Stimulated activated CD4-positive, alpha-beta T cell treated with anti-CD3 and anti-CD28 coated beads, Interleukin-1b, Interleukin-23, amount 100 ng/mL, for 4 hours (primary cell): ENCODE measurements at places on chromosomes 4 and X.

DNA sequence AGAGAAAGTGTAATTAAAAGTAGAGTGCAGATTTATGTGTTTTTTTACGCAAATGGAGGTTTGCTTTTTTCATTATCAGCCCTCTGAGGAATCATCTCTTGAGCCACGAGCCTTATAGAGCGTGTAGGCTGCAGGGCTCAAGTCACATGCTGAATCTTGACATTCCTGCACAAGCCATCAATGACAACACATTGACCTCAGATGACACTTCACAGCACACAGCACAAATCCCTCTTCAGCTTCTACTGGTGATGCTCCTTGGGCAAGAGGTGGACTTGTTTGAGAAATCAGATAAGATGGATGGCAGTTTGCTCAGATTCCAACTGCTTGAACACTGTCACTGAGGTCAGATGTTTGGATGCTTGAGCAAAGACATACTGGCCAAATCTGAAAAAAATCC, 250.6 kb downstream of the SNCA start:
- no peak for DNase-seq

DNA sequence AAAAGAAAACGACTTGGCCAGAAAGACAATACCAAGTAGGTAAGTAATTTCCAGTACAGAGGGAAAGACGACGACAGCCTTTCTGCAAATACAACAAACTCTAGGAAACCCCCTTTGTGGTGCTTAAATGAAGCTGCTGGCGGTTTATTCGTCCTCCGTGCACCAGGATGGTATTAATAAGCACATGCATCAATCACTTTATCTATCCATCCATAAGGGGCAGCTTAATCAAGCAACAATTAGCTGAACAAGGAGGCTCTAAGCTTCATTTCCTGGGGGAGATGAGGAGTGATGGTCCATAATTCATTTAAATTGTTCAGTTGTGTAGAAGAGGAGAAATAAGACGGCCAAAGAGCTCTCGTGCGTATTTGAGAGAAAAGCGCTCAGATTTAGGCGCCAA, 26.2 kb downstream of the IRF2 start:
- DNase-seq, result no peak

DNA sequence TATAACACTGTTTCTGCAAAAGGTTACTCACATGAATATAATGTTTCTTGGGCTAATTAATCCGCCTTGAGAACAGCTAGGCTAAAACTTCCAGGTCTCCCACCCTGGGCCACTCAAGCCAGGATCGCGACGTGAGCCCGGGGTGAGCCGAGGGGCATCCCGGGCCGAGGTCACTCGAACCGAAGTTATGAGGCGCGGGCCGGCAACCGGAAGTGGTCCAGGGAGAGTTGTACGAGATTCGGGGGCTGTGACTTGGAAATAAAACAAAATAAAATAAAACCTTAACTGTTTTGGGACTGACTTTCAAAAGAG, 317 bp downstream of the CMC4 start:
- no peak for DNase-seq

DNA sequence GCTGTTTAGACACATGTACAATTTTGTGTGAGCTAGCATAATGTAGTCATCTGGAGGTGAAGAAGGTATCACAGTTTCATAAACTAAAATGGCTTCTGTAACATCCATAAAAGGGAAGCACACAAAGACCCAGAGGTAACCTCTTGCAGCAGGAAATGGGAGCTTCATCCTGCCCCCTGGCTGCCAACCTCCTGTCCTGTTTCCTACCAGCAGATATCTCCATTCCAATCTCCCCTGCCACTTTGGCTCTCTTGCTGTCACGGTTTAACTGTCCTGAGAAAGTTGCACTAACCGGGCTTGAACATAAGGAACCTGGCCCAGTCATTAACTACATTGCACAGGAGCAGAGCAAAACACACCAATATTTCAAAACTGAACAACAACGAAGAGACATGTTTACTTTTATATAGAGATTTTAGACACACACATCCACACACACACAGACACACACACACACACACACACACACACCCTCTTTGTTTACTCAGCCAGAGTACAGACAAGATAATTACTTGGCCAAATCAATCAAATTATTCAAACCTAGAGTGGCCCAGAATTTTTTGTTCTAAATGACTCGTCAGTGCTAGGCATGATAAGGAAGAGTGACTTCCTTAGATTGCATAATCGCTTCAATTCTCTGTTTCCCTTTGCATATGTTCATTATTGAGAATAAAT, 24.2 kb downstream of the MID2 start:
- no peak for DNase-seq

DNA sequence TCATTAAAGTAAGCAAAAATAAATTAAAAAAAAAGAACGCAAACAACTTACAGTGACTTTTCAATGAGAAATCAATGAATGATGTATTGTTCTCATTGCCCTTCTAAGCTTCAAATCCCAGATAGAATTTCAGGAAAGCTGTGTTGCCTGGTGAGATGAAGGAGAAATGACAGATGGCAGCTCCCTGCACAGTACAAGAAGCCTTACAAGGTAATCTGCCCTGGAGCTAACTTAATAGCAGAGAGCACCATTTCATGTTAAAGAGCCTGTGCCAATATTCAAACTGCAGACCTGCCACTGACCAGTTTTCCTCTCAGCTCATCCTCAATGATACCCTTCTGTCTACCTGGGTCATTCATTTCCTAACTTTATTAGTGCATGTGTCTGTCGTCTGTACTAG, 54.0 kb downstream of the GC start:
- no peak for DNase-seq

GRCh38 chrX:275967-276580, 5.1 kb upstream of the PLCXD1 start:
- DNase-seq, result peak; percentile 41

DNA sequence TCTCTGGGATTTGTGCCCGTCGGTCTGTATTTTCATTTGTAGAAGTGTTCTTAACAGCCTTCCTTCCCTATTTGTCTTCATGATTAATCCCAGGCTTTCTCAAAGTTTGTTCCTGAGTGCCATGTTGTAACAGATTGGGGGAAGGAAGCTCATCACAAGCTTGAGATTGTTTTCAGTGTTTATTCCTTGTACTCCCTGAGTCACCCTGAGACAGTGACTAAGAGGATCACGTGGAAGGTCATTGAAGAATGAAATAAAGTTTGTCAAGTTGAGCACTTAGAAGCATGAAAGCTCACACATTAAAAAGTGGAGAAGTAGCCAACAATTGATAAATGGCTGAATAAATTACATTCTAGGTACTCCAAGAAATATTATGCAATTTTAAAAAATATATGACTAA, 153.5 kb upstream of the FAM241A start:
- DNase-seq, result no peak

DNA sequence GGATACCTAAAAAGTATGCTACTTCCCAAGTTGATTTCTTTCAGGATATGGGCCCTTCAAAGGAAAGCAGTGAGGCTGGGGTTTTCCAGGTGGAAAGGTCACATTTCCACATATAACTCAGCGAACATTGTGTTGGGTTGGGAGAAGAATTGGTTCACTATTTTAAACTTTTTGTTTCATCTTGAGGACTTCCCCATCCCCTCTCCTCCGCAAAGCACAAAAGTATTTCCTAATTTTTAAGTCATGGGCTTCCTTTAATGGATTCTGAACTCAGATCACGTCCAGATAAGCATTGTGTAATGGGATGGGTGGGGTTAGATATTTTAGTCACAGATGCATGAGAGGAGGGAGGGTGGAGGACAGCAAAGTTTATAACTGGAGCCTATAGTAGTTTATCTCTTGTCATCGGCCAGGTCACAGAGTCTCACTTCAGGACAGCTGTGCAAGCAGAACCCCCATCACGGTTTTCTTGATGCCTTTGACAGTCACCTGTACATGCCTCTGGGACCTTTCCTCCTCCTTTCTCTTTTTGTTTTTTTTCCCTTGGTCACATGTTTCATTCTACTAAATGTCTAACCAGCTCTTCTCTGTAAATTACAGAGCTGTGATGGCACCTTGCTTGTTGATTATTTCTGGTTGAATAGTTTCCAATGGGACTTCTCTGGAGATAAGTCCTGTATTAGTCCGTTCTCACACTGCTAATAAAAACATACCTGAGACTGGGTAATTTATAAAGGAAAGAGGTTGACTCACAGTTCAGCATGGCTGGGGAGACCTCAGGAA, 115.4 kb downstream of the PTTG2 start:
- no peak for DNase-seq

DNA sequence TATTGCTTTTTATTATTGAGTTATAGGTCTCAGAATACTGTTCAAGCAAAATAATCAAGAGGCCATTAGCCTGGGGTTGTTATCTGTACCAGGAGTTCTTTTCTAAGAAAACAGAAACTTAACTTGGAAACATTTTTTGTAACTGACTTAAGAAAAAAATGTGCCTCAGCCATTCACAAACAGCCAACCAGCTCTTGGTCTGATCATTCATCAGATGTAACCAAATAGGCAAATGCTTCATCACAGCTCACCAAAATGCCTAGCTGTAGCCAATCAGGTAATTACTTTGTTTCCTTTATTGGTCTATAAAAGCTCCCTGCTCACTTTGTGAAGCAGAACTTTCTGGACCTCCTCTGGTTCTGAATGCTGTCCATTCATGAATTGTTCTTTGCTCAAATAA, 387.7 kb downstream of the FAT4 start:
- no peak for DNase-seq

DNA sequence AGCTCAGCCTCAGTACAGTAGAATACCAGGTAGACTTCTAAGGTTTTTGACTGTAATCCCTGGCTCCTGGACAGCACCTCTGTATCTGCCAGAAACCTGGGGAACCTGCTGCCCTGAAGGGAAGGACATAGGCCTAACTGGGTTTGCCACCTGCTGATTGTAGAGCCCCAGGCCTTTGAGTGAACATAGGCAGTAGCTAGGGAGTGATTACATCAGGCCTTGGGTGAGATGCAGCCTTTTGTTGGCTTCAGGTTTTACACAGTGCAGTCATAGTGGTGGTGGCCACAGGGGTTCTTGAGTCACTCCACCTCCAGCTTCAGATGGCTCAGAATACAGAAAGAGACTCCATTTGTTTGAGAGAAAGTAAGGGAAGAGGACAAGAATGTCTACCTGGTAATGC, 19.3 kb downstream of the IQCM start:
- DNase-seq, result no peak

DNA sequence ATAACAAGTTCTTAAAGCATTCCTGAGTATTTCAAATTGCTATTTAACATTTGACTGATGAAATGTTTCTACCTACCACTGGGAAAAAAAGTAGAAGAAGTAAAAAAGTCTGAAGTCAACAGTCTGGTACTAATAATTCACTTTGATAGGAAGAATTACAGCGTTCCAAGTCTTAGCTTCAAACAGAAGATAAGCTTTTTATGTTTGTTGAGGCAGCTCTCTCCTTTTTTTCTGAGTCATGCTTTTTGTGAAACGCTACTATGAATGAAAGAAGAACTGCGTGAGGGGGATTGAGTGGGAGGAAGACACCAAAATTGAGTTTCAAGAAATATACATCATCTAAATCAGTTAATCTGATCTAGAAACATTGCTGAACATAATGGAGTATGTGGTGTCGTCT, 13.0 kb upstream of the KDR start:
- DNase-seq, result no peak

- DNase-seq, result no peak
These were observed 92.3 kb upstream of the MAD2L1 start for GRCh38 chr4:120158841-120159463.

DNA sequence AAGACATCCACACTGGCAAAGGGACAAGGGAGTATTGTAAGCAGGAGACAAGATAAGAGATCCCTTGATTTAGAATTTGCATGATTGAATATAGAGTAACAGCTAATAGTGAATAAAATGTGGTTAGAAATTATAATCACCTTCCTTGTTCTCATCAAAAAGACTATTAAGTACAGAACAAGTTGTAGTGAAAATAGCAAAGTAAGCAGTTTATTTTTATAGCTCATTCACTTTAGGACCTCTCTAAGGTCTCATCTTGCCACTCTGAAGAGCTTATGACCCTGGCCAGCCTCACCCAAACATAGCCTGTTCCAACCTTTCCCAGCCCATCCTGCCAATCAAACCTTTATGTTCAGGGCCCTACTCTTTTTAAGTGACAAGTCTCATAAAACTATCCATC, 30.6 kb downstream of the MID2 start:
- no peak for DNase-seq

DNA sequence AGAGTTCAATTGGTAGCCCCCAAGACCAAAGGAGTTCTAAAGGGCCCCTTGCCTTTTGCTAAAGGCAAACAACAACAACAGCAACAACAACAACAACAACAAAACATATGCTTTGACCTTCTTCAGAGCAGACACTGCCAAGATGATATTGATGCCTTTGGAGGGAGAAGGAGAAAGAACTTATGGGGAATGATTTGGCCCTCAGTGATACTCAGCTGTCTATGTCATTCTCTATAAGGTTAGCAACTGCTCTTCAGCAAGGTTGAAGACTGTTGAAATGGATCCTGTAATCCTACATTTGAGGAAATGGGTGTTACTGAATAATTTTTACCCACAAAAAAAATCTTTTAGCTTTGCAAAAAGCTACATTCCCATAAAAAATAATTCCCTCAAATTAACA, 72.5 kb downstream of the PRPS1 start:
- DNase-seq, result no peak

GRCh38 chr4:124018383-124019317, 622.1 kb downstream of the SPRY1 start:
- no peak for DNase-seq

DNA sequence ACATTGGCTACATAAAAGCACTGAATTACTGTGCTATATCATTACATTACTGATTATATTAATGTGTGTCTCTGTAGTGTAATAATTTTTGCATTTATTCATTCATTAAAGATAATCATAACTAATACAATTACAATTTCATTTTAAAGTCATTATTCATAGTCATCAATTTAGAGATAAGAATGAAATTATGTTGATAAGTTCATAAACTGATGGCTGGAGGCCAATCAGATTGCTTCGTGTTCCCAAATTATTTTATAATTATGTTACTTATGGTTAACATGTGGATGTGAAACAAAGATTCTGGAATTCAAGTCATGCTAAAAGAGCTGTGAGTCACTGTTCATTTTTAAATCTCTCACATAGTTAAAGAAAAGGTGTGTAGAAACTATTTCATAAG, 223.4 kb upstream of the HAND2 start:
- no peak for DNase-seq

DNA sequence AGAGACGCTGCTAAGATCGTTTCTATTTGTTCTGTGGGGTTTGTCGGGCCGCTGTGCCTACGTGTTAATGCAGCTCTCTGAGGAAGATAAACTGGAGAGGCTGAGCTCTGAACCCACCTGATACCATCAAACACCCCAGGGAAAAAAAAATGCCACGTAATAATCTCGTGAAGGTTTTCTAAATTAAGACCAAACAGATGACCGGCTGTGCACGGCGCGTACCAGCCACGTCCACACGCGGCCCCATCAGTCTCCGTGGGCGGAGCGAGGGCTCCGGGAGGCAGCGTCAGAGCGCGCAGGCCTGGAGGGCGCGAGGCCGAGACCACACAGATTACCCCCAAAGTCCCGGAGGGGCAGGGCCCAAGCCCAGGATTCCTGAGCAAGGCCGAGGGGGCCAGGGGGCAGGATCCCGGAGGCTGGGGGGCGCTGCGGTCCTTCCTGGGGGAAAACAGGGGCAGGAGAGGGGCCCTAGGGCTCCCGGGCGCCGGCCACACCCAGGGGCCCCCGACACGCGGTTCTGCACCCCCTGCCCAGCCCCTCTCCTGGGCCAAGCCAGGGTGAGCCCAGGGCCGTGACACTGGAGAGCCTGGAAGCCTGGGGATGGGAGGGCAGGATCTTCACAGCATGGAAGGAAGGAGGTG, 91.9 kb downstream of the FAM53A start:
- no peak for DNase-seq
